ENCODE measurements at places on chromosomes 7 and 10.
A peak's percentile ranks its signal among the peaks of the same experiment; 100 is the strongest.

DNA sequence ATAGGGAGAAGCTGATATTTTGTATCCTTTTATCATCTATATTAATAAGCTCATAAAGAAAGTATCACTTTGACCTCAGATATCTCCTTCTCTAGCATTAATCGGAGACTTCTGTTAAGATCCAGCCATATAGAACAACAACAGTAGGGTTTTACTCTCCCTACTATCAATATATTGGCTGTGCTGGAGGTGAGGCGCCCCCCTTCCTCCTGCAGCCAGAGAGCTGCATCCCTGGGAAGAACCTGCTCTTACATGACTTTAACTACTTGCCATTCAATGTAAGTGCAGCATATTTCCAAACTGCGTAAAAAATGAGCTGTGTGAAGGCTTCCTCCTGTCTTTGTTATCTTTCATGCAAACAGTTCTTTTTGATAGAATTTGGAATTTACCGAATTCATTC lies 247.8 kb downstream of the SDK1 start:
- DNase-seq, result no peak

DNA sequence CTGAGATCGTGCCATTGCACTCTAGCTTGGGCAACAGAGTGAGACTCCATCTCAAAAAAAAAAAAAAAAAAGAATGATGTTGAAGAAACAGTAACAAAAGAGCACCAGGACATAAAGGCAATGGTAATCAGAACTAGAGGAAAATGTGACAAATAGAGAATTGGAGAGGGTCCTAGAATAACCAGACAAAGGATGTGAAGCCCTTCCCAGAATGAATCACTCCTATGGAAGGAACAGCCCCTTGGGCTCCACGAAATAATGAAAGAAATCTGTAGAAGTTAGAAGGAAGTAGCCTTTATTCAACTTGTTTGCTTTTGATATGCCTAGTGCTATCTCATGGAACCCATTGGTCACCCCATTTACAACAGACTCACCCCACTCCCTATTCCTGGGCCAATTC lies 169.2 kb downstream of the SUGCT start:
- no peak for DNase-seq

GRCh38 chr7:46854958-46855473 lies 726.9 kb downstream of the TNS3 start:
- DNase-seq, result no peak

DNA sequence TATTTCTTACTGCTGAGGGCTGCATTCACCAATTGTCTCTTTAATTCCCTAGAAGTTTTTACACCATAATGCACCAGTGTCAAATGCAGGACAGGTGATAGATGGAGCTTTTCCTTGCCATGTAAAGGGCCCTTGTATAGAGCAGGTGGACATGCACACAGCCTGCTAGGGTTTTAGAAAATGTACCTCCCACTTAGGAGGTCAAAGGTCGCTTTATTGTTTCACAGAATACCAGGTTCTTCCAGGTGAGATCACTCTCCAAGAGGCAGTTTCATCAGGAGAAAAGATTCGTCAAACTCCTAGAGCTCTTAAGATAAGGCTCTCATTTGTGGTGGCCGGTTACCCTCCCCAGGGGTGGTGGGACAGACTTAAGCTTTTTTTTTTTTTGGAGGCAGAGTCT lies 215.8 kb downstream of the PHTF2 start:
- no peak for DNase-seq

DNA sequence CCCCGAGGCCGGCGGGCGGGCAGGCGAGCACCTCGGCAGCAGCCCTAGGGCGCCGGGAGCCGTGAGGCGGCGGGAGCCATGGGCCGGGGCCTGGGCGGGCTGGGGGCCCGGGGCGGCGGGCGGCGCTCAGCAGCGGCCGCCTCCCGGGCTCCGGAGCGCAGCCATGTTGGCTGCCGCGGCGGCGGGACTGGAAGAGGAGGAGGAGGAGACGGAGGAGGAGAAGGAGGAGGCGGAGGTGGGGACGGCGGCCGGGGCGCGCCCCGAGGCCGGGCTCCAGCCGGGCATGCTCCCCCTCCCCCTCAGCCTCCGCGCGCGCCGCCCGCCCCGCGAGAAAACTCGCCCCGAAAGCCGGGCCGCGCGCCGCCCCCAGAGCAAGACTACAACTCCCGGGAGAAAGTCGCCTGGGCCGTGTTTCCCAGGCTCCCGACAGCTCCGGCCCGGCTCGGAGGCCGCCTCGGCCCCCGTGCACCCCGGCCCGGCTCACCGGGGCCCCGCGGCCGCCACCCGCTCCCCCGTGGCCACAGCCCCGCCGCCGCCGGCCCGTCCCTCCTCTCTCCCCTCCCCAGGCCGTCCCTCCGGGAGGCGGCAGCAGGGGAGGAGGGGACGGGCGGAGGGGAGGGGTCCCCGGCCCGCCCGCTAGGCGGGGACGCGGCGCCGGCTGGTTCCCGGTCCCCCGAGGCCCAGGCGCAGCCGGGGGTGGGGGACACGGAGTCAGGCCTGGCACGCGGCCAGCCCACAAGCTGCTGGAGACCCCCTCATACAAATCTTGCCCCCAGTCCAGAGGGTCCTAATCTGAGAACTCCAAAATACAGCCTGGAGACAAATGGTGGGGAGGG lies at the start of gene DLG5:
DLG5 (minus strand) TSS at position 190 of the 836 bp plus-strand sequence. CDS start 235 bp downstream, outside the sequence.
- peak; percentile 13 for DNase-seq

DNA sequence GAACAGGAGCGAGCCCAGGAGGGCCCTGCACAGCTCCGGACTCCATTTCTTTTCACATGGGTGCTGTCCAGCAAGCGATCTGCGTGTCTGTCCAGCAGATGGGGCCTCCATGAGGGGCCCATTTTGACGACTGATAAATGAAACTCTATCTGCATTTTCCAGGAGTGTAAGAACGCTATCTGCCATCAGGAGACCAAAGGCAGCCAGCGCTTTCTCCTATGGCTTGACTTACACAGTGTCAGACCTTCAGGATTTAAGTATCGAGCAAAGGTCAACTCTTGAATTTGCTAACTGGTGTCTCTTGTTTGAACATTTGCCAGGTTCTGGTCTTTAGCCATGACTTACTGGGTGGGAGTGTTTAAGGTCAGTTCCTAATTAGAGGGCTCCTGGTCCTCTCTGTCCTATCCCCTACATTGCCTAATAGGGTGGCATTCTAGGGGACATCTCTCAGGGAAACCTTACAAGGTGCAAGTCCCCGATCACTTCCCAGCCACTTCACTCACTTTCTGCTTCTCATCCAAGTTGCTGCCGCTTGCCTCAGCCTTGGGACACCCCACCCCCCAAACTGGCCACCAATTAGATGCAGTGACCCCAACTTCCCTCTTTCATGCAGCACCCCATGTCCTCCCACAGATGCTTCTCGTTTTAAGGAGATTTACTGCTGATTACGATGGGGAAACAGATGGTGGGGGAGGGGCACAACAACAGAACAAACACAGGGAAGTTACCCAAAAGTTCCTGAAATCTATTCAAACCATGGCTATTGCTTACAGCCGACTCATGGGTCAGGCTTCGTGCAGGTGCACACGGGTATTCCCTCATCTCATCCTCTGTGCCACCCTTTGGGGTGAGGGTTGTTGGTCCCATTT lies 20.0 kb downstream of the VSIR start:
- no peak for DNase-seq

DNA sequence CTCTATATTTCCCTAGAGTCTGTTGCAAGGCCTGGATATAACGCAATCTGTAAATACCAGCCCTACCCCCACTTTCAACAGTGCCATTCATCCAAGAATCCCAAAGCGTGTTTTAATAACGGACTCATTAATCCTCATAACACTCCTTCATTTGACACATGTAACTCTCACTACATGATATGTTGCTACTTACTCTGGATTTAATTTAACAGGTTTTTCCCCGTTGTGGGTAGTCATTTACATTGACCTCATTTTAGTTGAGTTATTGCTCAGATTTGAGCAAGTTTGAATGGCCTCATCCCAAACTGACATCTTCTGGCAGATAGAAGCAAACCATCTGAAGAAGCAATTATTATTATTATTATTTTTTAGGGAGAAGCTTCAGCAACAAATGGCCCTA lies 125.4 kb upstream of the NPVF start:
- no peak for DNase-seq

- DNase-seq, result no peak
Observed at GRCh38 chr10:77837248-77837924, 89.2 kb downstream of the DLG5 start.

DNA sequence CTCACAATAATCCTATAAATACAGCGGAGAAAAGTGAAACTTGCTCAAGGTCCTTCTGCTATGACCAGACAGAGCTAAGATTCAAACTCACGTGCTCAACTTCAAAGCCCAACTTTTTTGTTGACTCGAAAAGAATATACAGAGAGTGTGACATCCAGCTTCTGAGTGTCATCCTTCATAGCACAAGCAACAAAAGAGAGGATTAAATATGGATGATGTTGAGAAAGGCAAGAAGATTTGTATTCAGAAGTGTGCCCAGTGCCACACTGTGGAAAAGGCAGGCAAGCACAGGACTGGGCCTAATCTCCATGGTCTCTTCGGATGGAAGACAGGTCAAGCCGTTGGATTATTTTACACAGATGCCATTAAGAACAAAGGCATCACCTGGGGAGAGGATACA lies 2.1 kb upstream of the FAM3C start:
- peak; percentile 20 for DNase-seq

GRCh38 chr10:102120991-102121738 lies 997 bp upstream of the LDB1 start:
- DNase-seq, result no peak

DNA sequence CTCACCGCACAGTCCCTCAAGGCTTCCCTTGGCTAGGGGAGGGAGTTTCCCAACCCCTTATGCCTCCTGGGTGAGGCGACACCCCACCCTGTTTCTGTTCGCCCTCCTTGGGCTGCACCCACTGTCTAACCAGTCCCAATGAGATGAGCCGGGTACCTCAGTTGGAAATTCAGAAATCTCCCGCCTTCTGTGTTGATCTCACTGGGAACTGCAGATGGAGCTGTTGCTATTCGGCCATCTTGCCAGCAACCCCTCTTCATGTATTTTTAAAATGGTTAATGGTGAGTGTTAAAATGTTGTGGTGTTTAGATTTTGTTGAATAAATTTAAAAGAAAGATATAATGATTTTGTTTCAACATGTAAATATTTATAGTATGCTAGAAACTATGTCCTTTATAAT lies 22.0 kb downstream of the UMAD1 start:
- no peak for DNase-seq

- DNase-seq, result no peak
Observed at GRCh38 chr7:128211626-128212025, 29.5 kb upstream of the LEP start.

DNA sequence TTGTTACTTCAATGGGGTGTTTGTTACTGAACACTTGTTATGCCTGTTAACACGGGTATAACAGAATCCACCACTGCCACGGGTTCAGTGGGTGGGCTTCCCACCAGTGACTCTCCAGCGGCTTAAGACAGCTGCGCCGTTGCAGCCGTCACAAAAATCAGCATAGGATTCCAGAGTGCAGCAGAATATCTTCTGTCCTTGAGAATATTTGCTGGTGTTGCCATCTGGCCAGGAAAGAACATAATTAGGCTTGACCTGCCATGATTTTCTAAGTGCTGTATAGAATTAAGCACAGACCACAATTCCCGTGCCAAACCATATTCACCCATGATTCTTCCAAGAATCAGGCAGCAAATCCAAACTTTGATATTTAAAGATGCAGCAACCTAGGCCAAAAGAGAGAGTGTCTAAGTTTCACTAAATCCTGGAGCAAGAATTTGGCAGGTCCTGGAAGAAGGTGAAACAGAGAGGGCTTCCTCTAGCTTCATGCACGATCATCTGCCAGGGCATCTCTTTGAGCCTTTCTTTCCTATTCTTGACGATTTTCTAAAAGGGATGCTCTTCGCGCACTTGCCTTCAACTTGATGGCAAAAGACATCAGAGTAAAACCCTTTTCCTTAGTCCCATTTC lies 95.0 kb downstream of the FRMD4A start:
- DNase-seq, result no peak

- no peak for DNase-seq
Observed at GRCh38 chr7:45566386-45566785, 7.8 kb upstream of the ADCY1 start.

DNA sequence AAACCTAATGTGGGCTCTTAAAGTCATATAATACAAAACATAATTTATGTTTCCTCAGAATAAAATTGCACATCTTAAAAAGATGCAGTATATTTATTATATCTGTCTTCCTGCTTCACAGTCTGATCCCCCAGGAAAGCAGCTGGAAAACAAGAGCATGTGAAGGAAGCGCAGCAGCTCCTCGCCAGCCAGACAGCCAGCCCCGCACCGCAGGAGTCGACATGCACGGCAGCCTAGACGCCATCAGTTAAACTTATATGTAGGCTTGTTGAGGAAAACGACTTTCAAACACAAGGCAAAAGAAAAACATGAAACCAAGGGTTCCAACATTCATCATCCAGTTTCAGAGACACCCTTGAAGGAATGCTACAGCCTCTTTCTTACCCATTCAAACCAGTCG lies 59.0 kb downstream of the PAXIP1 start:
- no peak for DNase-seq

DNA sequence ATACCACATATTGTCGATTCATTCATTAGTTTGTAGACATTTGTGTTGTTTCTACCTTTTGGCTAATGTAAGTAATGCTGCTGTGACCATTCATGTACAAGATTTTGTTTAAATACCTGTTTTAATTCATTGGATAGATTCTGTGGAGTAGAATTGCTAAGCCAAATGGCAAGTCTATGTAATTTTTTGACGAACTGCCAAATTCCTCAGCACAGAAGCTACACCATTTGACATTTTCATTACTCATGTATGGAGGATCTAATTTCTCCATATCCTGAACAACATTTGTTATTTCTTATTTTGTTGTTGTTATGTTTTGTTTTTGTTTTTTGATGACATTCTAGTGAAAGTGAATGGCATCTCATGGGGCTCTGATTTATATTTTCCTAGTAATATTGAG lies 1351.3 kb upstream of the SORCS1 start:
- DNase-seq, result no peak
